Liver (tissue), 10 donors: ENCODE measurements at places on chromosomes 5 and 9.

GRCh38 chr5:75690669-75691068 is 26.6 kb downstream of the POC5 start:
- DNase-seq = no peak

DNA sequence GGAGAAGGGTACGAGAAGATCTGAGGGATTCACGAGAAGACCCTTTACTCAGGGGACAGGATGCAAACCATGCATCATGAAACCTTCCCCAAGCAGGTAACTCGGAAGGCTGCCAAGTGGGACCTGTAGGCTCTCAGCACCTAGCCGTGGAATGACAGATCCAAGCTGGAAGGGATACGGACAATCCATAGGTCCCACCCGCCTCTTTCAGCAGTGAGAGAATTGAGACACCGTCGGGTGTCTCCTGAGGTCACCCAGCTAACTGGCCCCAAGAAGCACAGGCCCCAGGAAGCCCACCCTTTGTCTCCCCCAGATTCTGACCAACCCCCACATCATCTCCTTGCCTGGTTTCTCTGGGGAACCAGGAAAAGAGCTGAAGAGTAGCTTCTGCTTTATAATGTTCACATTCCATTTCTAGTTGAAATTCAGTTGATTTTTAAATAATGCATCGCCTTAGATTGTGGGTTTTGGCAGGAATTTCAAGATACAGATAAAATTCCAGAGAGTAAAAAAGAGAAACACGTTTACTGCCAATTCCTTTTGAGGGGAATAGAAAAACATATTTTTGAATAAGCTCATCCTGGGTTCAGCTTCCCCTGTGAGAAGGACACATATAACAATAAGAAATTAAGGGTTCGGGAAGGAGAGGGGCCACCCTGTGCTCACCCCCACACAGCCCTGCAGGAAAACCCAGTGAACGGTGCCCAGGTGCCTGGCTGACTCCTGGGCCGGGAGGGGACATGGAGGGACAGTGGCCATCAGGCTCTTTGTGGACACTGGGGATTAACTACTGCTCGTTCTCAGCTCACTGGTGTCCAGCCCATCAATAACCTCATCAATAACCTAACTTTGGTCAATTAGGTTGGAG is 51.1 kb downstream of the NSUN2 start:
- no peak for DNase-seq

DNA sequence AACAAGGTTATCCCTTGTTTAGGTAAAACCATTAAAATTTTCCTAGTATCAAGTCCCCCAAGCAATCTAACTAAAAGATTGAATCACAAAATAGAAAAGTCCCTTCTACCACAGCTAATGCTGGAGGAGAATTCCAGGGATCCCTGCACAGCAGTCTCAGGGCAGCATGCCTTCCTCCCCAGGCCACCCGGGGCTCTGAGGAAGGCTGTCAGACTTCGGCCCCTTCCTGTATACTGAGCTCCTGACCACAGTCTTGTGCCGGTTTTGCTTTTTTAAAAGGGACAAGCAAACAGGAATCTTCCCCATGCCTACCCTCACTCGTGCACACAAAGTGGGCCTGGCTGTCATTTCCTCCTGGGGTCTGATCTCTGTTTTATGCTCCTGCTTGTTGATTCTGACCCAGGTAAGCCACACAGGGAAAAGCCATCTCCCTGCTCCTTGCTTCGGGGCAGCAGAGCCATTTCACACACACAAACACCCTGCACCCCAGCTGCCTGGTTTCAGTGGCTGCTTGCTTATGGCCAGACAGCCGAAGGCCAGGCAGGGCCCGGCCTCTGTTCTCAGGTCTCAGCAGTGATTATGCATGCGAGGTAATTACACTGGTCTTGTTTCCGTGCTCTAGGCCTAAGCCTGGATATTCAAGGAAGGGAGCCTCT is 211.9 kb downstream of the NXNL2 start:
- DNase-seq = no peak

DNA sequence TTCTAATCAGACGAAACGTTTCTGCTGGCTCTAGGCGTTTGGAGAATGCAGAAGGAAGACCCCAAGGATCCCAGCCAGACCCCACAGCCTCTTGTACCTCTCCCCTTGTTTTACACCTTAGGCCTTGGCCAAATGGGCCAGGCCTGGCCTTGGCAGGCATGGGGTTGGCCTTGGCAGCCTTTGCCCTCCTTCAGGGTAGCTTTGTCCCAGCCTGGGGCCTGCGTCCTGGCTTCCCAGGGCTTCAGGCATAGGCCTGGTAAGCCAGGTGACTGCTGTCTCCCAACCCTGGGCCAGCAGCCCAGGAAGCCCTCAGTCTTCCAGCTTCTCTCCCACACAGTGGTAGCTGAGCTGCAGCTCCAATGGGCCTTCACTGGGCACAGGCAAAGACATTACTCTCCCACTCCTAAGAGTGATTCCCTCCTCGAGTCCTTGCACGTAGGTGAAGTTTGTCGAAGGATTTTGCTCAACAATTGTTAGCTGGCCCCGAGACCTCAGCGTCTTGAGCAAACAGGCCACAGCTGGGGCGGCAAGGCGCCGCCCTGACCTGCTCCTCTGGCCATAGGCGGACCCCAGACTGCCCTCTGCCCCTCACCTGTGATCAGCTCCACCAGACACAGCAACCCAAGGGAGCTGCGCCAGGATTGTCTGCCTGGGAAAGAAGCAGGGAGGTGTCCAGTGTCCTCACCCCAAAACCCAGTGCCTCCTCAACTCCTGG is 1.1 kb upstream of the PITX1 start:
- DNase-seq = no peak

GRCh38 chr5:41835645-41836044 is 34.6 kb downstream of the OXCT1 start:
- no peak for DNase-seq

GRCh38 chr9:35490155-35490909 is 421 bp downstream of the RUSC2 start:
- DNase-seq = no peak

GRCh38 chr9:32502464-32502863 is 23.5 kb downstream of the RIGI start:
- DNase-seq = no peak

DNA sequence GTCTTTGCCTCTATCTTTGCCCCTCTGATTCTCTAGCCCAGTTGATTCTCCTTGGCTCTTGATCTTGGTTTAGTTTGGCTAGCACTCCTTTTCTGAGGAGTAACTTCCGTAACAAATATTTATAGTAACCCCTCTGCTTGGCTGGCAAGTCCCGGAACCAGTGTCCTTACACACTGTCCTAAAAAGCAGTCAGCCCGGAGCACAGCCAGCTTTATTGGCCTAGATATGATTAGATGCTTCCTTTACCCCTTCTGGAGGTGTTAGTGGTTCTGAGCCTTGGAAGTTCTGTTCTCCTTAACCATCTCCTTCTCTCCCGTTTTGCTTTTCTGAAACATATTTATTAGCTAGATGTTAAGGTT is 17.0 kb upstream of the MSMP start:
- no peak for DNase-seq

DNA sequence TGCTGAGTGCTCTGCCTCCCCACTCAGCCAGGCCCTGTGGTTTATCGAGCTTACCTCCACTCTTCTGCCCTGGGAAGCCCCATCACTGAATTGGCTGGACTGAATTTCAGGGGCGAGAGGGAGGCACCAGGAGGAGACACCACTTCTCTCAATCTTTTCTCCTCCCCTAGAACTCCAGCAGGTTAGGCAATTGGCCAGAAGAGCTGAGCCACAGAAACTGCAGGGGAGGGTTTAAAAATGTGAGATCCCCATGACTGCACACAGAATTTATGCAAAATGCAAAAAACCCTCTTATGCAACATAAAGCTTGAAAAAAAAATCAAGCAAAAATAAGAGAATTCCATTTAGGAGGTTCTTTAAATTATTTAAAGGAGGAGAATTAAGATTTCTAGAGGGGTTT is 29.9 kb downstream of the TUT7 start:
- DNase-seq = no peak

GRCh38 chr9:83061990-83062650 is 822 bp downstream of the RASEF start:
- DNase-seq = no peak

DNA sequence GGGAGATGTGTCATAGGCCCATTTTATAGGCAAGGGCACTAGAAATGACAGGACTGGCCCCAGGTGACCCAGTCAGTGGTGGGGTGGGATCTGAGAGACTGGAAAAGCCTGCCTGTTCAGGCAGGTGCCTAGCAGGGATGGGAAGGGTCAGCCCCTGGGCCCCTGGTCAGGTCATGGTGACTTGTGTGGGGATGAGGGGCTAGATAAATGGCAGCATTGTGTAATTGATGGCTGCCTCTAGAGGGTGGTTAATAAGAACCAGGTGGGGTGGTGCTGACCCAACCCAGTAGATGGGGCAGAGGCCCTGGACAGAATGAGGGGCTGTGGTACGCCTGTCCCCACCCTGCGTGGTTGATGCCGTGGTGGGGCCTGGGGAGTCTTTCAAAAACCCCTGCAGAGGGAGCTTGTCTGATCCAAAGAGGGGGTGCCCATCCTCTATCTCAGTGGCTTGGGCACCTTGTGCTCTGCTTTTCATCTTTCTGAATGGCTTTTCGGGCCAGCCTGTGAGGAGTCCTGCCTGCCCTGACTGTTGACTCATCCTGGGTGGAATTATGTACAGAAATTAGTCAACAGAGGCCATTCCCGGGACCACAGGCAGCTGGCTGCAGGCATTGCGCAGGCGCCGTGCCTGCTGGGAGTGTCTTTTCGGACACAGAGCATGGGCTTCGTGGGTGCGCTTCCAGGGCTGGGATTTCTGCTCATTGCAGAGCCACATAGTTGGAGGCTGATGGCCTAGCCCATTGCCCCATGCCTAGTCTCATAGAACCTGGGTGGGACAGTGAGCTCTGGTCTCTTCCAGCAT is 93.6 kb upstream of the PITX1 start:
- no peak for DNase-seq

- DNase-seq = no peak
Measured at GRCh38 chr5:10858945-10859344, 97.9 kb upstream of the DAP start.

DNA sequence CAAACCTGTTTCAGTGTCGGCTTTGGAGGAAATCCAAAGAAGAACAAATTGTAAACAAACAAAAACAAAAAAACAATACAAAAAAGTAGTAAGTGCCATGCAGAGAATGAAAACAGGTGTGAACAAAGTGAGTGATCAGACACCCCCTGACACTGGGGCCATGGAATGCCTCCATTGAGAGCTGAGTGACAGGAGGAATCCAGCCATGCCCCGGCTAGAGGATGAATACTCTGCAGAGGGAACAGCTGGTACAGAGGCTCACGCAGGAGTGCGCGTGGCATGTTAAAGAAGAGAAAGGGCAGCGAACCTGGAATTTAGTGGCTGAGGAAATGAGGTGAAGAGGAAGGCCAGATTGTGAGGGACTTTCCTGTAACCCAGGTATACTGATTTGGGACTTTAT is 15.5 kb upstream of the CCNJL start:
- no peak for DNase-seq

DNA sequence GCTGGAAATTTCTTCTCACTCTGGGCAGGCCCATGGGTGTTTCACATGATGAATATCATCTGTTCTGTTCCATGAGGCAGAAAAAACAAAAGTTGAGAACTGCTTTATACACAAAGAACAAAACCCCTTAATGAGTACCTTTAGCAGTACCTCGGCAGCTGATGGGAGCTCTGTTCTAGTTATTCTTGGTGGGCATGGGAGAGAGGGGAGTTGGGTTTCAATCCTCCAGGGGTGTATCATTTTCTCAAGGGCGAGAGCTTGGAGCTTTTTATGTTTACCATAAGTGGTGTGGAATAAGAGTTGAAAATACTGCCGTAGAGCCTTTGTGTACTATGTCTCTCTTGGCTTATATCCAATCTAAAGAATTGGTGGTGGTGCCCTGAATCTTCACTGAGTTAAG is 103.3 kb upstream of the ZNF608 start:
- no peak for DNase-seq

GRCh38 chr5:54996466-54996865 is 11.1 kb upstream of the ESM1 start:
- DNase-seq = no peak

DNA sequence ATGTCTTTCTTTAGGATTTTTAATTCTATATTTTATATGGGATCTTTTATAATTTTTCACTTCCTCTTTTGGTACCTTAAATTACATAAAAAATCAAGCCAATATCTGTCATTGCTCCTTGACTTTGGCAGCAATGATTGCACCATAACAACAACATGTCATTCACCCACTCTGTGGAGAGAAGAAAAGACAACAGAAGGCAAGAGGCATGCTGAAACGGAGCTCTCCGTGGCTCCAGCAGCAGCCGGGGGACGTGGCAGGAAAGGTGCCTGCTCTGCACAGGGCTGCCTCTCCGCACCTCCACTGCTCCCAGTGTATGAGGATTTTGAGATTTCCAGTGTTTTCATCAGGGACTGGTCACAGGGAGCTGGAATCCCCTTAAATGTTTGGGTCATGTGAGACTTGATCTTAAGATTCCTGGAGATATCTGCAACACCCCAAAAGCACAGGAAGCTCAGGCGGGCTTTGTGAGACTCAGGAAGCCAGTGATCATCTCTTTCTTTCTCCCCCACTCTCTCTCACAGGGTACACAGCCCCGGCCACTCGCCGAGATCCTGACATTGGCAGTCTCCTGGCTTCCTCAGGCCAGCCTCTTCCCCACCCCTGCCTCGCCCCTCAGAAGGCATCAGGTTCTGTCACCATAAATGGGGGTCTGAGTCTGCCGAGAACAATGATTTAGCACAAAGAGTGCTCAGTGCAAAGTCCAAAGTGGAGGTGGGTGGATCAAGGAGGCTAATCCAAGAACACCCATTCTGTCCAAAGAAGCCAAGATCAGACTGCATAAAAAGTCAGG is 74.6 kb downstream of the ACTL7B start:
- no peak for DNase-seq

GRCh38 chr5:31098811-31099210 is 94.7 kb upstream of the CDH6 start:
- DNase-seq = no peak

DNA sequence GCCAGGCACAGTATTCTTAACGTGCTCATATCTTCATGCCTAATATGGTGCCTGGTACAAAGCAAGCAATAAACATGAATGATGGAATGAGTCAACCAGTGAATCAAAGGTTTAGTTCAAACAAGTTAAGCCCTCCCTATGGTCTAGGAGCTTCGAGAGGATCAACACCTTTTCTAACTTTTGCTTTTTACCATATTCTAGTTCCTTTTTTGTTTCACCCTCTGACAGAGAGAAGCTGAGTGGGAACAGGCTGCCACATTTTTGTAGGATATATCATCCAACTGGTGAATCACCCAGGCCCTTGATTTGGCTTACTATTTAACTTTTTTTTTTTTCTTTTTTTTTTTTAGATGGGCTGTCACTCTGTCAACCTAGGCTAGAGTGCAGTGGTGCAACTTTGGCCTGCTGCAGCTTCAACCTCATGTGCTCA is 39.3 kb upstream of the TNC start:
- no peak for DNase-seq

GRCh38 chr5:130135506-130135905 is 231.2 kb downstream of the CHSY3 start:
- DNase-seq = no peak

DNA sequence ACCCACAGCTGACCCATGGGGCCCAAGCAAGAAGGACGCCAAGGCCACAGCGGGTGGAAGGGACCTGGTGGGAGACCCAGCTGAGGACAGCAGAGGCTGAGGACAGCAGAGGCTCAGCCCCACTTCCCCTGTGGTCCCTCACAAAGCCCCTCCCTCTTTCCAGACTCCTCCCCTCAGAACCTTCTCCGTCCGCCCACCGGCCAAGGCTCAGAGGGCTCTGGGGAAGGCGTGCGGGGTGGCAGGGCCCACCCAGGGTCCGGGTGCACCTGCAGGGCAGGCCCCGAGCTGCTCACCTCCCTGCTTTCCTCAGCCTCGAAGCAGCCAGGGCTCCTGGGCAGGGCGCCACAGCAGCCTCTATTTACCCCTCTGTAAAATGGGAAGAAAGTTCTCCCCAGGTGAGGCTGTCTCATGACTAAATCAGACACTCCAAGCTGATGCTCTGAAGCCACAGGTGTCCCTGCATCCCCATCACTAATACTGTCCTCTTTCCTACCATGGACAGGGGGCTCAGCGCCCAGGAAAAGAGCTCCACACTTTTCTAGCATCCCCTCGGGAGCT is 137.9 kb upstream of the PPP1R26 start:
- no peak for DNase-seq
